ENCODE measurements at places on chromosomes 4 and X. TPM values are rescaled to one million over a fixed set of nuclear protein-coding genes. Genes with fewer than 3 reads are reported as not detected.

Gene NCAPG
- 21.6 TPM for total RNA-seq

Gene ATP6AP1
- total RNA-seq = 94.4 TPM

Gene RTL9
- 1.2 TPM for total RNA-seq

Gene APELA
- 2.7 TPM for total RNA-seq

Gene KDR
- total RNA-seq = 211 TPM

Gene NAP1L2
- 16.2 TPM for total RNA-seq

Gene TMPRSS11A
- total RNA-seq = 0.33 TPM

Gene ASMT
- total RNA-seq = 1.2 TPM

Gene SPINK2
- total RNA-seq = not detected

Gene FATE1
- not detected for total RNA-seq

Gene PSAPL1
- total RNA-seq = 0.05 TPM

Gene CC2D2A
- total RNA-seq = 82.1 TPM

Gene MUC7
- 0.44 TPM for total RNA-seq

Gene IL2RG
- total RNA-seq = 1.3 TPM

Gene RBPJ
- total RNA-seq = 197 TPM

Gene GATA1
- 0.44 TPM for total RNA-seq

Gene PABPC1L2A
- total RNA-seq = not detected

Gene ODAM
- not detected for total RNA-seq

Gene ADGRG2
- 12.8 TPM for total RNA-seq

Gene OTOP1
- not detected for total RNA-seq

Gene NEUROG2
- 8.2 TPM for total RNA-seq

Gene VCX3A
- total RNA-seq = not detected

Gene GABRG1
- 4.1 TPM for total RNA-seq

Gene POLA1
- total RNA-seq = 30.6 TPM

Gene TLR2
- total RNA-seq = 8.7 TPM

Gene AADAT
- 14.8 TPM for total RNA-seq

Gene SCLT1
- 41.4 TPM for total RNA-seq

Gene CITED1
- total RNA-seq = 4.6 TPM

Gene CENPVL3
- total RNA-seq = 1.9 TPM

Gene ARHGAP10
- total RNA-seq = 37.3 TPM

Gene TIGD2
- total RNA-seq = 23.9 TPM

Gene NUDT11
- total RNA-seq = 18.8 TPM

Gene IL15
- total RNA-seq = 2.4 TPM

Gene FBXL5
- 261 TPM for total RNA-seq

Gene PPARGC1A
- 40.5 TPM for total RNA-seq

Gene LUZP4
- not detected for total RNA-seq

Gene F9
- not detected for total RNA-seq

Gene MAGEA3
- total RNA-seq = not detected

Gene LDB2
- 108 TPM for total RNA-seq

Gene POU3F4
- total RNA-seq = not detected

Gene MED28
- 36.9 TPM for total RNA-seq

Gene LNX1
- 12.3 TPM for total RNA-seq
